ENCODE measurements at places on chromosomes 5 and 9. TPM values are rescaled to one million over a fixed set of nuclear protein-coding genes. Genes with fewer than 3 reads are reported as not detected.

The PALM2AKAP2 gene
- total RNA-seq, result 9.0 TPM

The PTGS1 gene
- 6.3 TPM for total RNA-seq

The PCDHB10 gene
- total RNA-seq, result 10.4 TPM

The MEIKIN gene
- total RNA-seq, result not detected

The ACTBL2 gene
- not detected for total RNA-seq

The FOXD4L6 gene
- total RNA-seq, result not detected

The ARID3C gene
- total RNA-seq, result 0.66 TPM

The GKAP1 gene
- 5.7 TPM for total RNA-seq

The GBGT1 gene
- total RNA-seq, result 32.9 TPM

The DDX4 gene
- not detected for total RNA-seq

The PCDHB4 gene
- 14.5 TPM for total RNA-seq

The NMUR2 gene
- total RNA-seq, result not detected

The LCN6 gene
- total RNA-seq, result 14.2 TPM

The KLHL3 gene
- total RNA-seq, result 35.7 TPM

The CLTB gene
- 233 TPM for total RNA-seq

The TAF11L6 gene
- not detected for total RNA-seq

GRCh38 chr9:120944948-120945347, 18.4 kb upstream of the TRAF1 start:
- no peak for DNase-seq

DNA sequence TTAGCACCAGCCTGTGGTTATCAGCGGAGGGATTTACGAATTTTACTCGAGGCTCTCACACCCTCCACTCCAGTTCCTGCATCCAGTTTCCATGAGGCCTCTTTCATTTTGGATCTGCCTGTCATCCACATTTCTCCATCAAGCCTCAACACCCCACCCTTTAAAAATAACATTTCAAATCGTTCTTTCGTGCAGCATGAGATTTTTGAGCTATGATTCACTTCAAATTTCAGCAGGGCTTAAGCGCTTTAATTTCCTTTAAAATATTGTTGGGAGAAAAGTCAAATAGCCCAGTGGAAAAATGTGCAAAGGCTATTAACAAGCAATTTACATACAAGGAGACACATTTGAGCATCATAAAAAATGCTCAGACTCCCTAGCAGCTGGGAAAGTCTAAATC, 103.2 kb downstream of the MSX2 start:
- DNase-seq, result no peak

- DNase-seq, result no peak
Measured at GRCh38 chr5:27144456-27144855, 106.1 kb upstream of the CDH9 start.

GRCh38 chr9:135905380-135906258, 1.7 kb downstream of the CAMSAP1 start:
- DNase-seq, result no peak

DNA sequence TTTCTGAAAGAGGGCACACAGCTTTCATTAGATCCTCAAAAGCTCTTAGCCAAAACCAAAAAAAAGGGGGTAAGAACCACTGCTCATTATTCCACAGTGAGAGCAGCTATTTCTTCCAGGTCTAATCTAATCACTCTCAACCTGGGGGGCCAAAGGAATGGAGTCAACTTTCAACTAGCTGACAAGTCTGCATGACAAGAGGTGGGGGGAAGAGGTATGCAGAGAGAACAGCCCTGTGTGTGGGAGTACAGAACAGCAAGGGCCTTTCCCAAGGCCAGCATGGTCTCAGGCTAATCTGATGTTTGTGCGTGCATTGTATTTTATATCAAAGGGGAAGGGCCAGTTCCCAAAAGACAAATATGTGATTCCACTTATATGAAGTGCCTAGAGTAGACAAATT, 36.9 kb upstream of the PIP5K1B start:
- DNase-seq, result no peak

GRCh38 chr9:134365791-134366222, 39.6 kb downstream of the RXRA start:
- DNase-seq, result peak; percentile 72

- DNase-seq, result no peak
Measured at GRCh38 chr9:76720245-76720644, 44.0 kb upstream of the PCA3 start.

DNA sequence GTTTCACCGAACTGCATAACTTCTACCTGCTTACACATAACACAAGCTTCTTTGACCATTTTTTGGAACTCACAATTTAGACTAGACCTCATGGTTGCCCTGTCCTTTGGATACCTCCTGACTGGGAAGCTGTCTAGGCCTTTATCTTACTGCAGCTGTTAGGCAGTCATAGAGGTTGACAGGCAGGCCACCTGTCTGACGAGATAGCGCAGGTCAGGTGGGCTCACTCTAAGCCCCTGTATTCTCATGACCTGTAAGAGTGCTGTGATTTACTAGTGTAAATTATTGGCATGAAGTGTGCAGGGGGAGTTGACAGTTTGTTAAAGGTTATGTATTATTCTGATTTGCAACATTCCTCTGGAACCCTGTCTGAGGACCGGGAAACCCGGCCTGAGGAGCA, 29.0 kb downstream of the SLC22A4 start:
- DNase-seq, result no peak

DNA sequence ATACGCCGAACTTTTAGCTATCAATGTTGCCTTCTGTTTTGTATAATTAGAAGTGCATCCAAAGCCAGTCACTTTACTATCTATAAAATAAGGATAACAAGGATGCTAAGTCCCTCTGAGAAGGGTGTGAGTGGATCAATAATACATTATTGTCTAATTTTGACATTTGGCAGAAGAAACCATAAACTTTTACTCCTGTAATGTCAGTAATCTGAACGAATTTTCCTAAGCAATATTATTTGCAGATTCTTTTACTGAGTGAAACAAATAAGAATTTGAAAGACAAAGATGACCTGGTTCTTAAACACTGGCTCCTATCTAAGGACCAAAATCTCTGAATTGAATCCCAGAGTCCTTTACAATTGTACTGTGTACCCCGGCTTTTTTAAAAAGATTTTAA, 126.6 kb upstream of the TMEM161B start:
- DNase-seq, result no peak

- DNase-seq, result no peak
Measured at GRCh38 chr9:98409719-98410118, 154.3 kb upstream of the TBC1D2 start.

GRCh38 chr5:177510567-177511053, 984 bp upstream of the DOK3 start:
- DNase-seq, result no peak

GRCh38 chr5:133750356-133750755, 138.0 kb upstream of the FSTL4 start:
- no peak for DNase-seq

GRCh38 chr9:111783857-111784256, 10.9 kb downstream of the SHOC1 start:
- DNase-seq, result no peak

- no peak for DNase-seq
Measured at GRCh38 chr9:130948266-130948665, 9.2 kb upstream of the FIBCD1 start.

DNA sequence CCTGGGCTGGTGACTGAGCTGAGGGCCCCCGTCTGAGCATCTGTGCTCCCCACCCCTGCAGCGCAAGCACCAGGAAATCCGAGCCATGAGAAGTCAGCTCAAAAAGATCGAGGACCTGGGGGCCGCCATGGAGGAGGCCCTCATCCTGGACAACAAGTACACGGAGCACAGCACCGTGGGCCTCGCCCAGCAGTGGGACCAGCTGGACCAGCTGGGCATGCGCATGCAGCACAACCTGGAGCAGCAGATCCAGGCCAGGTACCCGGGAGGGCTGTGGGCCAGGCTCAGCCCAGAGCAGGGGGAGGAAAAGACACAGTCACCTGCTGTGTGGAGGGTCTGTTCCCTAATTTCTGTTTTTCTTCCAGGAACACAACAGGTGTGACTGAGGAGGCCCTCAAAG, 24.6 kb downstream of the DYNC2I2 start:
- DNase-seq, result no peak

- DNase-seq, result no peak
Measured at GRCh38 chr9:133638076-133638475, 1.9 kb downstream of the DBH start.

DNA sequence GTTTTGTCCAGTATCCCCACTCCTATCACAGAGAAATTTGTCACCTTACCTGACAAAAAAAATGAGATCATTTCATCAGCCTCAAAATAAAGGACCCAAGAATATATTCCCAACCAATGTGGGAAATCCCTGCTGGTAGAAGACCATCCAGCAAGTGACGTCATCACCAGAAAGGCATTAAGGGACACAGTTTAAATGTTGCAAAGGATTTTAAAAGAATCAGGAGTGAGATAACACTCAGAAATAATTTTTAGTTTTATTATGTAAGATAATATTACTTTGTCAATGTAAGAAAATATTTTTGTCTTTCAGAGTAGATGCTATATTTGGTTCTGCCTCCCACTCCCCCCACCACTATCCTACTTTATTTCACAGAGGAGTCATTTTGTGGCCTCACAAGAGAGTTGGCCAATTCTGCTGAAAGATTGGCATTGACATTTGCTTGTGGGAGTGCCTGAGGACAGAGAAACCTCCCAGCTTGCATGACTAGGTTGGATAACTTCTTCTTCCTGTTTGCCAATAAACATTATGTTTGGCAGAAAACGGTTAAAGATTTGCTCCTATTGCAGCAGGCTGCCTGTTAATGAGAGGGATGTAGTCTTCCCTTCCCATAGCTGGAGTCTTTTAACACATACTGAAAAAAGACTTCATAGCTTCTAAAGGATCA, 288.6 kb upstream of the DAB2 start:
- DNase-seq, result no peak

GRCh38 chr9:8855046-8855445, 1055.5 kb upstream of the DMAC1 start:
- no peak for DNase-seq

DNA sequence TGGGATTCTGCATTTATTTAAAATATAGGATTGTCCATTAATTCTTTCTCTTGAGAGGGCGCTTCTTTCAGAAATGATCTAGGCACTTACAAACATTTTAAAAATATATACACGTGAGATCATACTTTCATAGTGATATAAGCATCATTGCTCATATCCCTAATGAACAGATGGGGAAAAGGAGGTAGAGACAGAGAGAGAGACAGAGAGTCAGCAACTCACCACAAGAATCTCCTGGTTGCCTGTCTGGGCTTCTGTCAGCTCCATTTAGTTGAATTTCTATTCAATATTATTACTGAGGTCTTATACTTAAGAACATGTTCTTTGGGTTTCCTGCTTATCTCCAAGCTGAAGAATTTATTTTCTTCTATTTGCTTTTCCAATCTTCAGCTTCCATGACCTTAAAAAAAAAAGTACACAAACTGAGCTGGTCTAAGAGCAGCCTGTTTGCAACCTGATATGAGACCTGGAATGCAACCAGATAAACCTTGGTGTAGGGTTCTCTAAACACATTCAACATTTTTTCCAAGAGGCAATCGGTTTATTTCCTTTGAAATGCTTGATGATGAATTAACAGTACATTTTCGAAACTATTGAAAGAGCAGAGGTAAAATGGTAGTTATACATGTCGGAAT, 51.6 kb upstream of the LIFR start:
- no peak for DNase-seq

- DNase-seq, result no peak
Measured at GRCh38 chr5:111394586-111394985, 117.7 kb downstream of the STARD4 start.

DNA sequence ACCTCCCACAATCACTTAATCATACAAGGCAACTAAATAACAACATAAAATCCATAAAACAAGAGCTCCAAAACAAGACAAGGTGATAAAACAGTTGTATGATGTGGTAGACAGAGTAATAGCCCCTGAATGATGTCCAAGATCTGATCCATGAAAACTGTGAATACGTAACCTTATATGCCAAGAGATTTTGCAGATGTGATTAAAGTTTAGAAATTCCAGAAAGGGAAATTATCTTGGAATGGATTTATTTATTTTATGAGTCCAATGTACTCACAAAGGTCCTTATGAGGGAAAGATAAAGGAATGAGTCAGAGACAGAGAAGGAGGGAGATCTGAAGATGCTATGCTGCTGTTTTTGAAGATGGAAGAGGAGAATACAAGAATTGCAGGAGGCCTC, 1775.7 kb upstream of the C9orf72 start:
- no peak for DNase-seq

- no peak for DNase-seq
Measured at GRCh38 chr5:78077369-78078068, 217.0 kb downstream of the AP3B1 start.

- no peak for DNase-seq
Measured at GRCh38 chr5:180180421-180180820, 28.6 kb downstream of the RASGEF1C start.

- DNase-seq, result no peak
Measured at GRCh38 chr5:159908591-159908940, 7.7 kb upstream of the ADRA1B start.

- DNase-seq, result no peak
Measured at GRCh38 chr5:133205649-133206048, 153.8 kb downstream of the HSPA4 start.

DNA sequence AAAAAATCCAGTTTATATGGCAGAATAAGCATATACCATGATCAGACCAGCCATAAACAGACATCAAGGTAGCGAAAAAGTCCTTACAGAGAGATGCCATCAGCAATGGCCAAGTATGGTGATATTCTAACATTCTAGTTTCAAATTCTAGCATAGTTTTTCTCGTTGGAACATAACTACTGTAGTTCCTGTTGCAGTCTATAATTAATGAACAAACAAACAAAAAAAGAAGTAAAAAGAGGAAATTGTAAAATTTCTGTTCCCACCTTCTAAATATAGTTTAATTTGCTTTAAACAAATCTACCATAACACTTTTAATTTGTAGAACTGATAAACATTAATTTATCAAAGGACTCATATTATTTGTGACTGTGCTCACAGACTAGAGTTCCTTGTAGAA, 9.9 kb upstream of the CD180 start:
- DNase-seq, result no peak

DNA sequence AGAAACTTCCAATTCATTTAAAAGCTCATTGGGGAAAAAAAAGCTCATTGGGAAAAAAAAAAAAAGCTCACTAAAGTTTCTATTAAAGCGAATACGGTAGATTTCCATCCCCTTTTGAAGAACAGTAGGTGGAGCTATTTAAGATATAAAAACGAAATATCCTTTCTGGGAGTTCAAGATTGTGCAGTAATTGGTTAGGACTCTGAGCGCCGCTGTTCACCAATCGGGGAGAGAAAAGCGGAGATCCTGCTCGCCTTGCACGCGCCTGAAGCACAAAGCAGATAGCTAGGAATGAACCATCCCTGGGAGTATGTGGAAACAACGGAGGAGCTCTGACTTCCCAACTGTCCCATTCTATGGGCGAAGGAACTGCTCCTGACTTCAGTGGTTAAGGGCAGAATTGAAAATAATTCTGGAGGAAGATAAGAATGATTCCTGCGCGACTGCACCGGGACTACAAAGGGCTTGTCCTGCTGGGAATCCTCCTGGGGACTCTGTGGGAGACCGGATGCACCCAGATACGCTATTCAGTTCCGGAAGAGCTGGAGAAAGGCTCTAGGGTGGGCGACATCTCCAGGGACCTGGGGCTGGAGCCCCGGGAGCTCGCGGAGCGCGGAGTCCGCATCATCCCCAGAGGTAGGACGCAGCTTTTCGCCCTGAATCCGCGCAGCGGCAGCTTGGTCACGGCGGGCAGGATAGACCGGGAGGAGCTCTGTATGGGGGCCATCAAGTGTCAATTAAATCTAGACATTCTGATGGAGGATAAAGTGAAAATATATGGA, at the start of gene PCDHGA12:
Gene PCDHGA12, plus strand, starts transcription at position 176 of the 782 bp plus-strand sequence. Its CDS starts 253 bp downstream, at position 429.
- peak; percentile 38 for DNase-seq

- DNase-seq, result no peak
Measured at GRCh38 chr9:95822583-95823431, 52.7 kb upstream of the ERCC6L2 start.

All from tibial nerve (tissue), 4 donors.